ENCODE measurements at places on chromosomes 1 and 21.

DNA sequence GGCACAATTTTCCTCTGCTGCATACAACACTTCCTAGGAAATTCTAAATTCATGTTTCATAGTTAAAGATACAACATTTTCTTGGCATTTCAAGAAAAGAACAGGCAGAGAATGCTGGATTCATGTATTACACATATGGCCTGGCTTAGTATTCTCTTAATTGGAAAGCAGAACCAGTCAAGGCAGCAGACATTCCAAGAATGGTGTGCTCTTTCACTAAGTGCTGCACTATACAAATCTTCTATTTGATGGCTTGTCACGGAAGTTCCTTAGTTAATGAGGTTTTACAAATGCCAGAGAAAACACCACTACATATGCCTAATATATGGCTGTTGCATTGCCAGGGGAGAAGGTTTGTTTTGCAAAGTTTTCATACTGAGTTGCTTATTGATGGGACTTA is 80.8 kb upstream of the DYNLT5 start:
- no peak for DNase-seq

DNA sequence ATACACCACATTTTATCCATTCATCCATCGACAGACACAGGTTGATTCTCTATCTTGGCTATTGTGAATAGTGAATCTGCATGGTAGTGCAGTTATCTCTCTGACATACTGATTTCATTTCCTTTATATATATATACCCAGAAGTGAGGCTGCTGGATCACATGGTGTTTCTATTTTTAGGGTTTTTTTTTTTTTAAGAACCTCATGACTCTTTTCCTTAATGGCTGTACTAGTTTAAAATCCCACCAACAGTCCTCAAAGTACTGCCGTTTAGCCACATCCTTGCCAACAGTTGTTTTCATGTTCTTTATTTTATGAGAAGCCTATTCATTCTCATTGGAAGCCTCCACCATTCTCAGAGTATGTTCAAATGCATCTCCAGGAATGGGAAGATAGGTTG is 258.7 kb upstream of the SNX7 start:
- DNase-seq = no peak

- no peak for DNase-seq
Measured at GRCh38 chr1:46159516-46159915, 15.4 kb upstream of the TSPAN1 start.

GRCh38 chr1:203051841-203052324 is 25.6 kb downstream of the PPFIA4 start:
- DNase-seq = no peak

- DNase-seq = no peak
Measured at GRCh38 chr1:118117521-118117920, 67.5 kb downstream of the SPAG17 start.

DNA sequence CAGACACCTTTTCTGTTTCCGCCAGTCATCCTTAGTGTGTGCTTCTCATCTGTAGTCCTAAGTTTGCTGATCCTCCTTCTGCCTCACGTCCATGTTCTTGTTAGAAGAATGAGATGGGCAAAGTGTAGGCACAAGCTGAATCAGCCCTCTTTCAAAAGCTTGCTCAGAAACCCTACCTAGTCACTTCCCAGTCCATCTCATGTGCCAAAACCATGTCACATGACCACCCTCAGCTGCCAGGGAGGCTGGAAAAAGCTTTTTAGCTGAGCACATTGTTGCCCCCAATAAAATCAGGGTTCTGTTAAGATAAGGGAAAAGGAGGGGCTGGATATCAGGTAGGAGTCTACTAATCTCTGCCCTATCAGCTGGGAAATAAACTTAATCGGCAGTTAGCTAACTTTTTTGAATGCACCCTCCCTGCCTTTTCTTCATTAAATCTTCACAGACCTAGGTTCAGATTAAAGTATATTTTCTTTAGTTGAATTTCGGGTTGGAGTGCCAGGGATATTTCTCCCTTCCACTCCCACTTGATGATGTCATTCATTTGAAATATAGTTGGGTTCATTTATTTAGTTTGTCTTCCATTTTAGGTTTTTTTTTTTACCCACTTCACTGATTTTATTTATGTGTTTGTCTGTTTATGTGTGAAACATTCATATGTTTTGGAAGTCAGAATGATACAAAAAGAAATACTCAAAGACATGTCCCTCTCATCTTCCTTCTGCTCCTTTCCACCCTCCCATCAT is 129.2 kb downstream of the ROR1 start:
- no peak for DNase-seq

GRCh38 chr1:204088596-204088995 is 15.7 kb downstream of the SOX13 start:
- DNase-seq = peak; percentile 49

GRCh38 chr1:182680901-182681567 is 3.4 kb downstream of the RGS8 start:
- DNase-seq = no peak

GRCh38 chr1:176448340-176448739 is 14.6 kb upstream of the PAPPA2 start:
- DNase-seq = no peak

DNA sequence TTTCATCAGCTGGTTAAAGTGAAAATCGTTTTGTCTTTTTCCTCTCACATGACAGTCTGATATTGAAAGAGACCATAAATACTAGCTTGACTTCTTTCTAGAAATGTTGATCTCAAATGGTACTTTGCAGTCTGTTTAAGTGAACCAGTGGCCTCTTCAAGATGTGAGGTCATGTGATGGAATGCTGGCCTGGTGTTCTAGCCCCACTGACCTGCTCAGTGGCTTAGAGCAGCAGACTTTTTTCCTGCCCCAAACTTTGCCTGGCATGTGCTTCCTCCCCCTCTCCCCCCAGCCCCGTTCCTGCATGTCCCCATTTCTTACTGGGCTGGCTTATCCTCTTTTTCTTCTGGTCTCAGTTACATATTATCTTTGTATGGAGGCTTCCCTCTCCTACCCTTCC is 34.3 kb downstream of the ZYG11A start:
- DNase-seq = no peak

- no peak for DNase-seq
Measured at GRCh38 chr1:185860859-185861258, 126.7 kb downstream of the HMCN1 start.

DNA sequence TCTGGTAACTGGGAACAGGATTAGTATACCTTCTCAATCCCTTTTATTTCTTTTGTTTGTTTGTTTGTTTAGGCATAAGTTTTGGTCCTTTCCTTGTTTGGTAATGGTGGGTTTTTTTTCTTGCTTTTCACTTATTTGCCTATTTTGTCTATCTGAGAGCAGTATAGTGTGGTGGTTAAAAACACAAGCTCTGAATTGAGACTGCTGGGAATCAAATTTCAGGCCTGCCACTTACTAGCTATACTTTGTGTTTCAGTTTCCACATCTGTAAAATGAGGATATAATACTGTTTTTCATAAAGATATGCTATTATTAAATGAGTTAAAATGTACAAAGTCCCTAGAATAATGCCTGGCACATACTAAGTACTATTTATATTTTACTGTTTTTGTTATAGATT is 81.6 kb upstream of the IVNS1ABP start:
- no peak for DNase-seq

GRCh38 chr1:3399732-3400131 is 54.7 kb upstream of the ARHGEF16 start:
- DNase-seq = no peak

- no peak for DNase-seq
Measured at GRCh38 chr1:31479811-31480210, 66.8 kb downstream of the SERINC2 start.

- DNase-seq = no peak
Measured at GRCh38 chr1:92909321-92909720, 51.9 kb downstream of the DIPK1A start.

GRCh38 chr1:33971913-33972312 is 108.0 kb downstream of the HMGB4 start:
- no peak for DNase-seq

- DNase-seq = no peak
Measured at GRCh38 chr1:164765557-164765956, 206.6 kb downstream of the PBX1 start.

GRCh38 chr1:91160363-91161075 is 138.7 kb upstream of the ZNF644 start:
- DNase-seq = no peak

DNA sequence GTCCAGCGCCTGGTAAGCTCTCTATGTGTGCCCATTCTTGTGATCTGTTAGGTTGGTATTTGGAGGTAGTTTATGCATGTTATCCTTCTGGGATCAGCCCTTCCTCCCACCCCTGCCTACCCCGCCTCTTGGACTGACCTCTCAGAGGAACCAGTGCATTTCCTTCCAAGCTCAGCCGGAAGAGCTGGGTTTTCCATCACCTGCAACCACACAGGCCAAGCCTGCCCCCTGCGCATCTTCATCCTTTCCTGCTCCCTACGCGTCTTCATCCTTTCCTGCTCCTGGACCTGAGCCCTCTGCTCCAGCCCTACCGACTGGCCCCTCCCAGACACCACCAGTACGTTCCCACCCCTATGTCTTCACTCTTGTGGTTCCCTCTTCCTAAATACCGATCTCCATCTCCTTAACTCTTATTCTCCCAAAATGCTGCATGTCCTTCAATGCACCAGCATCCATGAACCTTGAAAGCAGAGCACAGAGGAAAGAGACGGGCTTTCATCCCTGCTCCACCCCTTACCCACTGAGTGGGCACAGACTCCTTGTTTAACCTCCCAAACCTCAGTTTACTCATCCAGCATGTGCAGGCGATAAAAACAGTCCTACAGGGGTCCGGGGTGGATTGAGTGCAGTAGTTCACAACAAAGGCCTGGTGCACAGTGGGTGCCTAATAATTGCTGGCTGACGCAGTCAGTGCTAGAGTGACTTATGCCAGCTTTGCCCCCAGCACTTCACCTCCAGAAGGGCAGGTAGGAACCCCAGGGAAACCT is 526.3 kb downstream of the MATN1 start:
- no peak for DNase-seq

DNA sequence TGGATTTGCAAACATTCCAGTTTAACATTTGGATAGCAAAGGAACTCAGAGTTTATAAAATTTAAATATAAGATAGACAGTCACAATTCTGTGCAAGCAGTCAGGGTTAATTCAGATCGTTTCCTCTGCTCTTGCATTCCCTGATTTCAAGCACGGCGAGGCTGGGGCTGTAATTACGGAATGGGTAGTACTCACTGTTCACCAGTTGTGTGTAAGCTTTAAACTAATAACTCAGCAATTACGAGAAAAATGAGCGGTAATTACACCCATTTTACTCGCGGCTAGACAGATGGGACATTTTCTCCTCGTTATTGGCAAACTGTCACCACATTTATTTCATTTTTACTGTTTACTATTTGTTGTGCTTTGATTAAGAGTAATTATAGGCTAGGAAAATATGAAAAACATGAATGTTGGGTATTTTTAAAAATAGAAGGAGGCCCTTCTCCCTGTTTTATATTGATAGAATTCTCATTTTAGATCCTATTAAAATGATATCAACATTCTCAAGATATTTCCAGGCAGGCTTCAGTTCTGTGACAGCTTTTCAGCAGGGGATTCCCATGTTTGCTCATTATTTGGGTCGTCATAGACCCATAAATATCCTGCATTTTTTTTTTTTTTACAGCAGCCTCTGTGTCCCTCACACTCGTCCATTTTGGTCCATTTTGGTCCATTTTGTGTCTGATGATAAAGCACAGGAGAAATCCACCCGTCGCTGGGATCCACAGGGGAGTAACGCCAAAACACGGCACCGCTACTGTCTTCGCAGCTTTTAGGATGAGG is 208.3 kb downstream of the DSCAM start:
- no peak for DNase-seq

DNA sequence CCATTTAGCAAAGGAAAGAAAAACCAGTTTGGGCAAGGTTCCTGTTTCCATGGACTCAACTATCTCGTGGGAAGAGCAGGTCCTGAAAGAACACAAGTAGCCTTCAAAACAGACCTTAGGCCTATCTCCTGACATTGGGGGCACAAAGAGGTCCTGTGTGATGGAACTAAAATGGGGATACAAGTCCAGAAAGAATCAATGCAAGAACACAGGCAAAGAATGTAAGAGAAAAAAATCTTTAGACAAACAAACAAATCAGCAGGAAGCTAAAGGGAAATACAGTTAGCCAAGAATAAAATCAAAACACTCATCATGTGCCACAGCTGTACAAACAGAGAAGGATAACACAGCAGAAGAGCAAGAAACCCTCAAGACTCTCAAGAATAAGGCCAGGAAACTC is 28.2 kb downstream of the SLC30A10 start:
- DNase-seq = no peak

- no peak for DNase-seq
Measured at GRCh38 chr1:19650416-19651140, 6.5 kb downstream of the NBL1 start.

DNA sequence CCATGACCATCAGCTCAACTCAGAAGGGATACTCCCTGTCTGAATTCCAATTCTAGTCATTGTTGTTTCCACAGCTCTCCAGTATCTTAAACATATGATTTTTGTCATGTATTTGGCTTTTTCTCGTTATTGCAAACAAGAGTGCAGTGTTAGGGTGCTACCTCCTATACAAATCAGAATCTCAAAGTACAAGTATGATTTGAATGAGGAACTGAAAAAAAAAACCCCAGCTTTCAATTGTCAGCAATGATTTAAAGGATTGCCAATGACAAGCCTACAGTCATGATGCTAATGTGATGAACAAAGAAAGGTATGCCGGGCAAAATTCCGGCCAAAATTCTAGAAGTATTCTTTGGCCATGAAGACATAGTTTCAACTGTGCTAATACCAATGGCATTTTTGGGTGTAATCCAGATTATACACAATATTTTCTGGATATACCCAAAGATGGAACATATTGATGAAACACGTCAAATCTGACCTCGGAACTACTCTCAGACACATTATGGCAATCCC is 14.9 kb downstream of the TMEM35B start:
- DNase-seq = no peak

- DNase-seq = no peak
Measured at GRCh38 chr1:204746838-204747442, 61.4 kb upstream of the LRRN2 start.

DNA sequence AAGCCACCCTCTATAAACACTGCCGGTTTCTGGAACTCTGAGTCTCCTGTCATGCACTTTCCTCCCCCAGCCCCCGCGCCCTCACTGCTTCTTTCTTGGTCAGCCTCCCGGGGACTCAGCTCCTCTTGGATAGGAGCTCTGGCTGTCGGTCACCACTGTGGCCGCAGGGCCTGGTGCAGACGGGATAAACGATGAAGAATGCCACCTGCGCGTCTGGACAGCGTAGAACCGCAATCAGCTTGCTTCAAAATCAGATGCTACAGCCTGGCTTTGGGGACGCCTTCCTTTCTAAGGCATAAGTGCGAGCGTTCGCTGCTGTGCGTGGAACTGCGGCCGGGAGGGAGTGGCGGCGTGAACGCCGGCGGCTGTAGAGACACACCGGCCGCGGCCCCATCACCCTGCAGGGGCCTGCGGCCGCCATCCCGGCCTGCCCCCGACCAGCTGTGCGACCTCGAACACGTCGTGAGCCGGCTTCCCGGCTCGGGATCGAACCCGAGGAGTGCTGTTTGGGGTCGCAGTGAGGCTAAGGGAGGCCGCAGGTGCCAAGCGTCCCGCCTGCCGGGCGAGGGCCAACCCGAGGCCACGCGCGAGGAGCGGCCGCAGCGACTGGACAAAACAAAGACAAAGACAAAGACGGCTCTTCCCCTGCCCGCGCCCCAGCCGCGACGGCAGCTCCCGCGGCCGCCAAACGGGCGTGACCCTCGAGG is 688 bp downstream of the PTTG1IP start:
- peak; percentile 79 for DNase-seq

Data from chondrocyte (in vitro differentiated cells).